Stimulated activated CD8-positive, alpha-beta memory T cell treated with anti-CD3 and anti-CD28 coated beads, Interleukin-4, amount 100 ng/mL, for 48 hours (primary cell): ENCODE measurements at places on chromosomes 2 and 18.

DNA sequence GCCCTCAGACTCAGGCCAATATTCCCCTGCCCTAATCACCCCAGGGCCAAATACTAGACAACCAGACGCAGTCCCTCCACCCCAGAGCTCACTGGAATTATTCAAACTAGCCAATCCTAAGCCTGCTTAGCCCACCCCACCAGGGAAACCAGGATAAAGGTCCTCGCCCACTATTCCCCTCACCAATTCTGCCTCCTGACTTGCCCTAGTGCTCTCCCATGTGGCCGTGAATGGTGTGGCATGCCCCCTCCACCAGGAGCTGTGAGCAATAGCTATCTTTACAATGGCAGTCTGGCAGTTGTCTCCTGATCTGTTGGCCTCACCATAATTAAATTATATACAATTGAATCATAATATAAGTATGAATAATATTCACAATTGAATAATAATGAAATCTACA lies 42.3 kb downstream of the FAM124B start:
- DNase-seq, result peak; percentile 28

- no peak for DNase-seq
Observed at GRCh38 chr2:42353792-42354429, 7.1 kb downstream of the COX7A2L start.

DNA sequence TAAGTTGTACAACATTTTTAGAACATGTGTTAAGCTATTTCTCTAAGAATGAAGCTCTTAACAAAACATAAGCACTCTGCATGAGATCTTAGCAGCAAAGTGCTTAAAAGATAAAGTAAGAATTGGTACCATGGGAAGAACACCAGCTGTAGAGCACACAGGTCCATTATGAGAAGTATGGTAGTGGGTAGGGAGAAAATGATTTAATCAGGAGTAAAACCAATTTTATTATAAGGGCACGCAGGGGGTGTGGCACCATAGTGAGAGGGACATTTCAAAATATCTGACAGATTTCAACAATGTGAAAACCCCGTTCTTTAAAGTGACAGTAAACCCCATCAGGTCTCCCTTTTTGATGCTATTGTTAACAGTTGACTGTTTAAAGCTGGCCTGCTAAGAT lies 492.9 kb downstream of the ARHGAP15 start:
- no peak for DNase-seq

- DNase-seq, result no peak
Observed at GRCh38 chr2:12778369-12778768, 61.6 kb downstream of the TRIB2 start.

GRCh38 chr18:79275461-79275860 lies 120.3 kb upstream of the NFATC1 start:
- DNase-seq, result no peak

- no peak for DNase-seq
Observed at GRCh38 chr2:120596191-120596811, 139.4 kb upstream of the GLI2 start.

DNA sequence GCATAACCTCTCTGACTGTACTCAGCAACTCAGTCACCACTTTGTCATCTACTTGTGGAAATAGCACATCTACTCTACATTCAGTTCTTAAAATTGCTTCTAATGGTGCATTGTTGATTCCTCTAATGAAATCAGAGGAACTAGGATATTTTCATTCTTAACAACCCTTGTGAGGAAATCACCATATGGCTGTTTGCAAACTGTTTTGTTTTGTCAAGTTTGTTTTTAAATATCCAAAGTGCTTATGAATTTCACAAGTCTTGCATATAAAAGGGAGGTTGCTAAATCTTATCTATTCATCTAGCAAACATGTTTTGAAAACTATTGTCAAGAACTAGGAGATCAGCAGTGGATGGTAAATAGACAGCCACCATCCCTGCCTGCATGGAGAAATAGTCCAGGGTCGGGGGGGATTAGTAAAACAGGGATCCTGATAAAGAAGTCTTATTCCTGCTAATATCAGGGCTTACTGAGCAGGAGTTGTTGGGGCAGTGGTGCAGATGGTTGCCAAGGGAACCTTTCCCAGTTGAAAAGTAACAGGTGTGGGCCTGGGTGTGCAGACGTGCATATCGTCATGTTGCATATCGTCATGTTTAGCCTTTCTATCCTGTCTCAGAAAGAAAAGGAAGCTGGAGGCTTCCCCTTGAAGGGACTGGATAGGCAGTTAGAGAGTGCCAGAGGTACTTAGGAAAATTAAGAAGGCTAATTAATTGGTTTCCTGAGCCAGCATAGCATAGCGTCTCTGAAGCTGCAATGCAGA lies 7.5 kb upstream of the MYO3B start:
- DNase-seq, result no peak

- DNase-seq, result no peak
Observed at GRCh38 chr18:22549260-22549937, 131.7 kb upstream of the CTAGE1 start.

DNA sequence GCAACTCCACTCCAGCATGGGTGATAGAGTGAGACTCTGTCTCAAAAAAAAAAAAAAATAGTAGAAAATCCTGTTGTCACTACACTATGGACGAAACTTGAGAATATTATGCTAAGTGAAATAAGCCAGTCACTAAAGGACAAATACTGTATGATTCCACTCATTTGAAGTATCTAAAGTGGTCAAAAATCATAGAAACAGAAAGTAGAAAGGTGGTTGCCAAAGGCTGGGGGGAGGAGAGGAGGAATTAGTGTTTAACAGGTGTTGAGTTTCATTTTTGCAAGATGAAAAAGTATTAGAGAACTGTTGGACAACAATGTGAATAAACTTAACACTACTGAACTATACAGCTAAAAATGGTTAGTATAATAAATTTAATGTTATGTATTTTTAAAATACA lies 18.8 kb upstream of the RMP24 start:
- no peak for DNase-seq

GRCh38 chr2:7116511-7116910 lies 199.3 kb downstream of the RNF144A start:
- no peak for DNase-seq

GRCh38 chr2:241150660-241151530 lies 628 bp downstream of the PPP1R7 start:
- no peak for DNase-seq

- DNase-seq, result no peak
Observed at GRCh38 chr2:99762714-99763113, 272.9 kb upstream of the REV1 start.

DNA sequence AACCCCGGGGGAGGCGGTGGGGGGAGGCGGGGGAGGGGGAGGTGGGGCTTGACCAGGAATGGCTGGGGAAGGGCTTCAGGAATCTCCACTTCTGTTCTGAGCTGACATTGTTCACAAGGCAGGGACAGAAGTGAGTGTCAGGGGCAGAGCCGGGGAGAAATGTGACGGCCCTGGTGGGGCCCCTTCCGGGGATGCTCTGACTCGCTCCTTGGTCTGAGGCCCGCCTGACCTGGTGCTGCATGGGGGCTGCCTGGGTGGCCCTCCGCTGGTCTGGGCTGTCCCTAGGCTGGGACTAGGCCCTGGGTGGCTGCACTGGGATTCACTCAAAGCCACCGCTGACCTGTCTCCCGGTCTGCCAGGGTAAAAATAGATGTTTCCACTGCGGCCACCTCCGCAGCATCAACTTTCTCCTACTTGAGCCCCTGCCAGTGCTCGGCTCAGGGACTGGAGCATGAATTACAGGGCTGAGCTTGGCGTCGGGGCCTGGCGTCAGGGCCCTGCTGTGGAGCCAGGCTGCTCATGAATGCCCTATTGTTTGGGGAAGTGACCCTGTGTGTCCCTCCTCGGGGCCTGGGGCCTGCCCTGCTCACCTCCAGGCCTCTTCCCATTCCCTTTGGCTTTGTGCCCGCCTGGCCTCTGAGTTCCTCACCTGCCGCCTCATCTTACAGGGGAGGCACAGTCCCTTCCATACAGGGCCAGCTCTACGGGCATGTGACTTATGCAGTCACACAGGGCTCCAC lies 247.5 kb downstream of the DYSF start:
- DNase-seq, result no peak

DNA sequence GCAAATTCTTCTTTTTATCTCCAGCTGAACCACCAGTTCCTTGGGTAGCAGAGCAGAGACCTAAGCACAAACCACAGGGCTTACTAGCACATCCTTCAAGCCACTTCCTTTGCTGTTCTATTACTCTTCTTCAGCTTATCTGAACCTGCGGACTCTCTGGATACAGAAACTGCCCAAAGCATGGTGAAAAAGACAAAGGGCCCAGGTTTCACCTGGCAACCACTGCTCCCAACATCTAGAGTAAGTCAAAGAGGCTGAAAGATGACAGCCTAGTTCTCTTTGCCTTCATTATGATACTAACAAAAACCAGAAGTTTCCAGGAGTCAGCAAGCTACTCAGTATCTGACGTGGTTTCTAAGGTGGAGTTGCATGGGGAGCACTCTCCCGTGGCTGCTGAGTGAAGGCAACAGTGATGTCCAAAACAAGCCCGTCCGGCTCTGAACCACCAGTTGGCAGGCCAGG lies 43.4 kb downstream of the KANSL3 start:
- DNase-seq, result no peak

DNA sequence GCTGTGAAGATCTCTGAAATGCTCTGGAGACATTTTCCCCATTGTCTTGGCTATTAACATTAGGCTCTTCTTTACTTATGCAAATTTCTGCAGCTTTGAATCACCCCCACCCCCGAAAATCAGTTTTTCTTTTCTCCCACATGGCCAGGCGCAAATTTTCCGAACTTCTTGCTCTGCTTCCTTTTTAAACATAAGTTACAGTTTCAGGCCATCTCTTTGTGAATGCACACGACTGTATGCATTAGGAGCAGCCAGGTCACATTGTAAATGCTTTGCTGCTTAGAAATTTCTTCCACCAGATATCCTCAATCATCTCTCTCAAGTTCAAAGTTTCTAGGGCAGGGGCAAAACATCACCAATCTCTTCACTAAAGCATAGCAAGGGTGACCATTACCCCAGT lies 106.8 kb downstream of the PARD3B start:
- no peak for DNase-seq

DNA sequence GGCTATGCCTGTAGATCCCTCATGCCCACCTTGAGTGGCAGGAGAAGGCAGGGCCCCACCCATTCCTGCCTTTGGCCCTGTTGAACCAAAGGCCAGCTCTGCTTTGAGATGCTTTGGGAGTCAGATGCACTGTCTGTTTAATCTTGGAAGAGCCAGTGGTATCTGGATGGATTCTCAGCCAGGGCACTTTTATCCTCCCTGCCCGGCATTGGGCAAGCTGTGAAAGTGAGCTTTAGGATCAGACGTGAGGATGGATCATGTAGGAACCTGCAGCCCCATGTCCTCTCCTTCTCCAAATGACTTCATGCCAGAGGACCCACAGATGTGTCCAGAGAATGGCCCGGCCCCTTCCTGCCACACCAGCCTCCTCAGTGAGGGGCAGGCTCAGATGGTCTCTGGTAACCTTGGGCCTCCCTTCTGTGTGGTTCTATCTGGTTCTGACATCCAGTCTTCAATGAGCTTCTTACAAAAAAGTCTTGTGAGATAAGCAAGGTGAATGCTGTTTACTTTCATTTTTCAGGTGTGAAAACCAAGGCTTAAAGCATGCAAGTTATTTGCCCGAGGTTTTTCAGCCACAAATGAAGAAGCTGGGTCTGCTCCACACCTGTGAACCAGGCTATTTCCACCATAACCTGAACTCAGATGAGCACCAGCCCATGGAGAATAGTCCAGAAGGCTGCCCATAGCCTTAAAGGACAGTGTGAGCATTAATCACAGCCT lies 123.8 kb downstream of the KCTD1 start:
- DNase-seq, result no peak

DNA sequence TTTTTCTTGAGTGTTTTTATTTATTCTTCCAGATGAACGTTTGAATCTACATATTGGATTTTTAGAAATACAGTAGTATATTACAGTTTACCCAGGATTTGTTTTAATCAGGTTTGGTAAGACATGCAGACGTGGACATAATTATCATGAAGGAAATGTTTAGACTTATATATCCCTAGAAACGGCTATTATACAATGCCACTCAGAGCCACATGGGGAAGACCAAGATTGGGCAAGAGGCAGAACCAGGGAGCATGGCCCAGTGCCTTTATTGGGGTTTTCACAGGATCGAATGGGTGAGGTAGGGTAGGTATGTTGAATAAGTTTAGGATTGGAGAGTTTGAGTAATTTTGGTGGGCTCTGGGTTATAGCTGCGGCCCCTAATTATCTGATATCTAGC lies 212.2 kb downstream of the CAMKMT start:
- DNase-seq, result no peak

DNA sequence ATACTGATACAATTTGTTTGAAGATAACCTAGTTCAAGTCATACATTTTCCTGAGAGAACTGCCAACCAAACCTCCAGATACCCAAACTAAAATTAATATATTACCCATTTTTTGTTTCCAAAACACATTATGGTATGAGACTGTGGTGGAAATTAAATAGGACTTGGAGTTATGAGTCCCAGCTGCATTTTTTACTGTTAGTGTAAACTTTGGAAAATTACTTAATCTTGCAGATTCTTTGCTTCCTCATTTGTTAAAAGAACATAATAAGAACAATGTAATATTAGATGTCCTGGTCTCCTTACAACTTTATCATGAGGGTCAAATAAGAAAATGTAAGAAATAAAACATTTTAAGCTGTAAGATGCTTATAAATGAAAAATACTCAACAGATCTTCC lies 98.2 kb upstream of the TRIB2 start:
- no peak for DNase-seq

- DNase-seq, result no peak
Observed at GRCh38 chr2:145267451-145267850, 747.5 kb upstream of the ZEB2 start.

DNA sequence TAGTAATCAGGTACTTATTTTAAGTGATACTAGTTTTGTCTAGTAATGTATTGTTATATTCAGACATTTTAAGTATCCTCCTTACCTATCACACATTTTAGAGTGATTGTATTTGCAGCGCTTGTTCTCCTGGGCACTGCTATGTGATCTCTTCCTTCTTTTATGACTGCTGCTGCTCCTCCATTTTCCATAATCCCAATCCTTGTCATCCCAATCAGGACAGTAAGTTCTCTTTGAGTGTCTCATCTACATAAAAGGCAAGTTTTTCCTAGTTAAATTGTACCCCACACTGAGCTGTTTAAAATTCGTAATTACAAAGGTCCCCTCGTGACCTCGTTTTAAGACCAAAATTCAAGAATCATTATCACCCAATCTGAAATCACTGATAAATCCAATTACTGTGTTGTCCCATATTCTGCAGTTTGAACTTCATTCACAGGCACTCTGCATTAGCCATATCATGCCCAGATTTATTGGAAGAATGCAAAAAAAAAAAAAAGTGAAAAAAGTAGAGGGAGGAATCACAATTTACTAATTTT lies 2.8 kb downstream of the CLK1 start:
- no peak for DNase-seq

DNA sequence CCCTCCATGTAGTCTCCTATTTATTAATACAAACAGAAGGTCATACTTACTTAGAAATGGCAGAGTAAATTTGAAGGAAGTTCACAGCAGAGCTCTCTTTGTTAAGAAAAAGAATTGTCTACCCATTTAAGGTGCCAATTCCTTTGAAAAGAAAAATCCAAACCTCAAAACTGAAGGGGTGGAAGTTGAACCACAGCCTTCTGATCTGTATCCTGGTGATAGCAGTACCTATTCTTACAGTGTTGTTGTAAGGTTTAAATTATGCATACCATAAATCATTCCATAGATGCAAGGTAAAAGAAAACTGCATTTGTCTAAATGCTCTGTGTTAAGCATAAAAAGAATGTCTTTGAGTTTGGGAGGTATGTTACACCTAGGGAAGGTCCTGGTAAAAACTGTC lies 47.6 kb downstream of the COBLL1 start:
- no peak for DNase-seq
